ENCODE measurements at places on chromosomes 2 and 18.

- no peak for DNase-seq
Measured at GRCh38 chr2:86631846-86632485, 8.3 kb upstream of the RNF103 start.

- DNase-seq: peak; percentile 45
Measured at GRCh38 chr2:9820020-9820973, 23.0 kb upstream of the TAF1B start.

- DNase-seq: peak; percentile 11
Measured at GRCh38 chr2:74357627-74358026, 14.4 kb upstream of the SLC4A5 start.

DNA sequence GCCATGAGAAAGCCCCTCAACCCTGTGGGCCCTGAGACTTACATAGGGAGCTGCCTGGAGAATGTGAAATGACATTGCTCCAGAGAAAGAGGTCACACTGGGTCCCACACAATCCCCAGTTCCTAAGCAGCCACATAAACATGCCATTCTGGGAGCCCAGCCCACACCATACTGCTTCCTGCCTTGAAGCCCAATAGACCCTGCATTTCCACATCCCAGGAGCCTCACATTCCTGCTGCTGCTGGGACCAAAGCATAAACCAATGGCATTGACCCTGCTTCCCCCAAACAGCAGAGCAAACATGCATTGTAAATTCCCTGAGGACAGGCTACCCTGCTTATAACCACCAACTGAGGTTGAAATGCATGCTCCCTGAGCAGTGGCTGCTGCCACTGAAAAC, 1117.6 kb upstream of the SLC39A10 start:
- no peak for DNase-seq

DNA sequence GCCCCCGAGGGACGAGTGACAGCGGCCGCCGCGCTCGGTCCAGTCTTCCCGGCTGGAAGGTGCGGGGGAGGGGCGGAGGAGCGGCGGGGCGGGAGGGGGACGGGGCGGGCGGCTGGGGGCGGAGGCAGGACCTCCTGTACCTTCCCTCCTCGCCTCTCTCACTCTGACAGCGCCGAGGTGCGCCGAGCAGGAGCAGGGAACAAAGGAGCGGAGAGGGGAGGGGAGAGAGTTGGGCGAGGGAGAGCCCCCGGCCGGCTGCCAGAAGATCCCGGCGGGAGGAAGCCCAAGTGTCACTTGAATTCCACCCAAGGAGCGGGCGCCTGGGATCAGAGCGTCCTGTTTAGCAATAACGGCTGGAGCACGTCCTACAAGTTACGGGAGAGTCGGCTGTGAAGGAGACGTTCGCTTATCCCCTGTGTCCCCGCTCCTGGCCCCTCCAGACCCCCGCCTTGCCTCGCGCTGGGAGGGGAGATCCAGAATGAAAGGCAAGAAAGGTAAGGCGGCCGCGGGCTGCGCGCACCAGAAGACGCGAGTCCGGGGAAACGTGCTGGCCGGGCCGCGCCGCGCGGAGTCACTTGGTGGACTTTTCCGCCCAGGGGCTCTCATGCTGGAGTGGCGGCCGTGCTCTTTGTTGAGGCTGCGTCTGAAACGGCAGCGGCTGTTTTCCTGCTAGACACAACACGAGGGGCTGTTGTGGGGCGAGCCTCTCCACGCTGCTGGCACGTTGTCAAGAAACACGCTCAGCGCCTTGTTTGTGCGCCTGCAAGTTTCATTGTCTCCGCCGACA, at the start of gene TGIF1:
TGIF1 (plus strand) TSS at position 161 of the 787 bp plus-strand sequence; CDS start at position 479, 318 bp downstream.
- DNase-seq: peak; percentile 87

DNA sequence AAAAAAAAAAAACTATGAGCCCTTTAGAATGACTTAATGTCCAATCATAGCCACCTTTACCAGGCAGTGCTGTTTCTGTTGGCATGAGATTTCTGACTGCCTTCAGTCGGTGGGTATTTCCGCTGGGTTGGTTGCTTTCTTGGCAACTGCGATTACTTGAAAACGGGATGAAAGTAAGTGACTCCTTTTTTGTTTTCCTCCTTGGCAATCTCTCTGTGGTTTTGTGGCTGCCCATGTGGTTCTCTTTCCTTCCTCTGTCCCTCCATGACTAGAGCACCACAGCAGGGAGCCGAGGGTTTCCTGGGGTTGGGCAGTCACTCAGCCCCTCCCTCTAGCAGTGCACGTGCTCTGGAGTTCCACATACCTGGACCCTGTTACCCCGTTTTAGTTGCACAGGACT, 112.1 kb downstream of the KLHL29 start:
- DNase-seq: peak; percentile 47

DNA sequence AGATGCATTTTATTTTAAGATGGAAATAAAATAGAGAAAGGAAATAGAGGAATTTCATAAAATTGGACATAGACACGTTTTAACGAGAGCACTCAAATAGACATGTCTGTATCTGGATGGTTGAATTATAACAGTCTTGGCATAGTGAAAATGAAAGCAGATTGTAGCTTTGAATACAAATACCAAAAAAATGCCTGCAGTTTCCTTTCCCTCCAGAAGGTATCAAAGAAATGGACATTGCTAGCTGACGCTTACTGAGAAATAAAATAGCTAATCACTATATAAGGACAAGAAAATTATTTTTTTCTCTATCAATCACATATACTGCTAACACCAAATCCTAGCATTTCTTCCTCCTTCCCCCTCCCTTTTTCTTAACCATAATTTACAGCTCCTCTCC, 11.4 kb upstream of the MAPRE2 start:
- DNase-seq: no peak

- DNase-seq: peak; percentile 73
Measured at GRCh38 chr2:28185891-28186290, 206.8 kb upstream of the FOSL2 start.

- no peak for DNase-seq
Measured at GRCh38 chr2:144524118-144525009, 4.4 kb upstream of the ZEB2 start.

GRCh38 chr18:34993289-34993688, 47.9 kb upstream of the MAPRE2 start:
- DNase-seq: no peak

GRCh38 chr2:233179848-233180366, 71.6 kb upstream of the ATG16L1 start:
- DNase-seq: no peak

GRCh38 chr2:174331595-174332216, 3.0 kb upstream of the SP9 start:
- no peak for DNase-seq

- no peak for DNase-seq
Measured at GRCh38 chr2:111024496-111024895, 96.2 kb upstream of the BCL2L11 start.

DNA sequence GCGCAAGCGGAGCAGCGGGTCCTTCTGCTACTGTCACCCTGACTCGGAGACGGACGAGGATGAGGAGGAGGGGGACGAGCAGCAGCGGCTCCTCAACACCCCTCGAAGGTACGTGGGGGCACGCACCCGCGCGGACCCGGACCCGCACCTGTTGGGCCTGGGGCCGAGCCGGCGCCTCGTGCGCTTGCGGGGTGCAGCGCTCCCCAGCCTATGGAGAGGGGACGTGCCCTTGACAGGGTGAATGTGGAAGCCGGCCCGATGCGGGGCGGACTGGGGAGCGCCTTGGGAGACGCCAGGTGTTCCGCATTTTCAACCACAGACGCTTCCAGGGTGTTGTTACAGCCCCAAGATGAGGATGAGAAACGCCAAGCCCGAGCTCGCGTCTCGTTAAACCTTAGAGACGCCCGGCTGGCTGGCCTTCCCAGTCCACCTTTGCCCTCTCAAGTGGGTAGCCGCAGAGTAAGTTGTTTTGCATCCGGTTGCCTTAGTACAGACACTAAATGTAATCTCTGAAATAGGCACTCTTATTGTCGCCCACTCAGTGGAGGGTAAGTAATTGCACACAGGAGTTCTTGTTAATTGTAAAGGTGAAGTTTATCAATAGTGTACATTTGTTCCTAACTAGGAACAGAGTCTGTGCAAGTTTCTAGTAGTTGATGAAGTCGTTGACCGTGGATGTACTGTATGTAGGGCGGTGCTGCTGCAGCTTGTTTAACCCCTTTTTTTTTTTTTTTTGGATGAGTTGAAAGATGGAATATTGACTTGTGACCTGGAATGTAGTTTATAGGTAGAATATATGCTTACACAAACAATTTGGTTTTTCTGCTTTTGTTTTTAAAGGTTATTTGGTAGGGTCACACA, 815 bp downstream of the GMCL1 start:
- peak; percentile 18 for DNase-seq

- no peak for DNase-seq
Measured at GRCh38 chr2:234649951-234650350, 153.1 kb upstream of the ARL4C start.

DNA sequence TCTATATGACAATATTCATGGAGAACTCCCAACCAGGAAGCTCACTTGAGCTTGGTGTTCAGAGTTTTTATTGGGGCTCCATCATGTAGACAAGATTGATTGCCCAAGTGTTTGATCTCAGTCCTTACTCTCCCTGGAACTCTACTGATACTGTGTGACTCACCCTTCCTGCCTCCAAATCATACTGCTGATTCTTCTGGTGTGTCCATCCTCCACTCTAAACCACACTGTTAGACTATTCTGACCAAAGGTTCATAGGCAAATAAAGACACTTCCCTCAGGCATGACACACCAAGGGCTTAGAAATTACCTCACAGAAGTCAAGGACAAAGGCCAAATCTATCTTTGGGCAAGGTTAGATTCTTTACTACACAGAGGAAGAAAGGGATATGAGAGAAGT, 107.9 kb upstream of the CDH20 start:
- no peak for DNase-seq

DNA sequence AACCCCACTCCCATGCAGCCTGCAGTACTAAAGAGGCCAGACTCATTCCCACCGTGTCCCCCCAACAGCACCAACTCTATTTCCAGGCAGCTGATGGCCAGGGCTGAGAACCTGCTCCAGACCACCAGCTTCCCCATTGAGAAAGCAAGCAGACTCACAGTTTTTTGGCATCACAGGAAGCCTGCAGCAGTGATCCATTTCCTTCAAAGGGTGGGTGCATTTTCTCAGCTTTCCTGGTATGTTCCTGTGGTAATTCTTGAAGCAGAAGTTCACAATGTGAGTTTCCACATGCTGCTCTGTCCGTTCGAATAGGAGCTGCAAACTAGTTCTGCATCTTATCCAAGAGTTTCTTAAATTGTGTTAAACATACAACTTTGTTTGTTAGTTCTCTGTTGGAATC, 1249.6 kb upstream of the FAM98A start:
- DNase-seq: no peak

- DNase-seq: no peak
Measured at GRCh38 chr2:74555610-74556103, 1.1 kb downstream of the DOK1 start.

- DNase-seq: no peak
Measured at GRCh38 chr2:152835674-152836073, 117.3 kb downstream of the ARL6IP6 start.

DNA sequence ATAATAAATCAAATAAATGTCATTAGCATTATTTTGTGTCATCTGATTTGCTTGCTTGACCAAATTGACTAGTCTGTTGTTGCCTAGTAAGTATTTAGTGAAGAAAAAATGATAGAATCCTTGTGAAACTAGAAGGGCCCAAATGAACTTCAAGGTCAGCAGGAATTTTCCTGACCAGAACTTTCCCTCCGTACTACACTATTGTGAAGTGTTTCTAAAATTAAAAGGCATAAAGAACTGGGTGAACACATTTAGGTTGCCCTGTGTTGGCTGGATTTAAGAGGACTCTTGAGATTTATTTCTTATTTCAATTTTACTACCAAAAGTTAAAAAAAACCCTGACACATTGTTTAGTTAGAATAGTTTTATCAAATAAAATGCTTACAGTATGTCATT, 142.6 kb downstream of the CCDC85A start:
- DNase-seq: no peak

DNA sequence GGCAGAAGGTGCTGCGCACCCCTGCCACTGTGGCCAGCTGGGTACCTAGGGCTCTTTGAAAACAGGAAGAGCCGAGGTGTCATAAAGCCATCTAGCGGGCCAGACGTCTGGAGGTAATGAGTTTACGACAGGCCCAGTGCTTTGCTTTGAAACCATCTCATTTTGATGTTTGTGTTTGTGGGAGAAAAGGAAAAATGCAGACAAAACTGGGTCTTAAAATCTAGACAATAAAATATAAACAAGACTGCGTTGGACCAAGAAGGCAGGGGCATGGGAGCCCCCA, 3.2 kb downstream of the HOXD9 start:
- DNase-seq: no peak

GRCh38 chr2:37966326-37966725, 41.2 kb downstream of the RMDN2 start:
- DNase-seq: no peak

- no peak for DNase-seq
Measured at GRCh38 chr2:109300582-109300981, 171.6 kb downstream of the SH3RF3 start.

GRCh38 chr2:72515696-72516095, 310.1 kb downstream of the EXOC6B start:
- peak; percentile 13 for DNase-seq

DNA sequence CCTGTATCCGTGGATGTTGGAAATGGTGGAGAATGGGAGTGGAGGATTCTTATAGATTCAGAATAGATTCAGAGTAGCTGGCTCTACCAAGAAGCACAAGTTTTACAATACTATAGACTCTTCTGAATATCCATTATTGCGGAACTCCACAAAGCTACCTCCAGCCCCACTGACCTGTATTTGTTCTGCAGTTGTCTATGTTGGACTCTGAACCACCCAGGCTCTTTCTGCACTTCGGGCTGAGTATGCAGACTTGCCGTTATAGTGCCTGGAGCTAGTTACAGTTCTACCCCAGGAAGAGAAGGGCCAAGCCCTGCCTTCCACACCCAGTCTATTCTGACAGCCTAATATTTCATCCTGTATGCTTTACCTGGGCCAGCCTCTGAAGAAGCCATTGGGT, 4.4 kb upstream of the RGPD4 start:
- DNase-seq: no peak

DNA sequence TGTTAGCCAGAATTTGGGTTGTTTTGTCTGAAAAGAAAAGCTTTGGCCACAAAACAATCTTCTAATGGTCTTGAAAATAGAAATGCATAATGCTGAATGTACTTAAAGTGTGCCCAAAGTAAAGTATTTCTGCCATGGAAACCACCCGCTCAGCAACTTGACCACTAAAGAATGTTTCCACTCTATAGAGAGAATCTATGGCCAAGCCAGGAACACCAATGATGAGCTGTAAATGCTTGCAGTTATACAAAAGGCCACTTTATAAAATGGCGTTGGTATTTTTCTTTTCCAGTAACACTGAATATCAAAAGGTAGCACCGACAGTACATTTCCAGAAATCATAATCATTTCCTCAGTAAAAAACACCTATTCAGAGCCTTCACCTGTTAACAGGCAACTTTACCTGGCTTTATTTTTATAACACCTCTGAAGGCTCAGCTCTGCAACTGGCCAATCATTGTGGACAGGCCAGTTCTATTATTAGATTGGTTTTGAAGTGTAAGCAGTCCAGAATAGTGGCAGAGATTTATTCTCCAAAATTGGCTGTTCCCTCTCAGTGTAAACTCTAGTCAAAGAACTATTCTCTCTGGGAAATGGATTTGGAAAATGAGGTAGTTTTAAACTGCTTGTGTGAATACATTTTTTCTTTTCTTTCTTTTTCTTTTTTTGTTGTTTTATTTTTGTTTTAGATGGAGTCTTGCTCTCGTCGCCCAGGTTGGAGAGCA, 36.1 kb downstream of the SLC40A1 start:
- DNase-seq: no peak
